ENCODE measurements at places on chromosomes 4 and X.

GRCh38 chr4:82975792-82976191 is 34.8 kb downstream of the LIN54 start:
- DNase-seq, result no peak

GRCh38 chr4:18248611-18249010 is 227.1 kb upstream of the LCORL start:
- DNase-seq, result no peak

DNA sequence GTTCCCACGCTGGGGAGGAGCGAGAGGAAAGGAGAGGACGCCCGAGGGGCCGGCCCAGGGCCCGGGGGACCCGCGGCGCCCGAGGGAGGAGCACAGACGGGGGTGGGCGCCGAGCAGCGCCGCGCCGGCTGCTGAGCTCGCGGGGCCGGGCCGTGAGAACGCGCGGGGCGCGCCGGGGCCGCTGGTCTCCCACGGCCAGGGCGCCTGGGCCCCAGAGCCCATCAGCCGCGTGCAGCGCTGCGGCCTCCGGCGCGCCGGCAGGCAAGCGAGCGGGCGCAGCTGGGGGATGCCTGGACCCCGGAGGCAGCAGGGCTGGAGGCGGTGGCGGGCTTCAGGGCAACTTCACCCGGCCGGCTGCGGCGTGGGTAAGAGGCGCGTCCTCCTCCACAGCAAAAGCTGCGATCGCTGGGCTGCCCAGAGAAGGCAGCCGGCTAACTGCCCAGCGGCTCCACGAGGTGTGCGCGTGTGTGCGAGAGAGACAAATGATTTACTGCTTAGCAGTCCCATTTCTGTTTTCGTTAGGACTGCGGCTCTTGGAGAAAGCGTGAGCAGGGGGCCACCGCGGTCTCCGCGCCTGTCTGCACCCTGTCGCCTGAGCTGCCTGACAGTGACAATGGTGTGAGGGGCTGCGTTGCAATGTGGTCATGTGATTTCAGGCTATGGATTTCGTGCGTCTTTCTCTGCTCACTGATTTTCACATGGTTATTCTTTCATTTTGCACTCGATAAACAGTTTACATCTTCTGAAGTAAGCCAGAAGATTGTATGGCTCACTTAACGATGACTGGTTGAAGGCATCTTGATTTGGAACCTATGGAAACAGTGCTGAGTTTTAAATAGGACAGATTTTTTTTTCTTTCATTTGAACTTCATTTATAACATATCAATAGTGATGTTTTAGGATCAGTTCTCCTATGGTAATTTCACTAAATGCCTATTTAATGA is 1.2 kb downstream of the GUCY1A1 start:
- peak; percentile 56 for DNase-seq

DNA sequence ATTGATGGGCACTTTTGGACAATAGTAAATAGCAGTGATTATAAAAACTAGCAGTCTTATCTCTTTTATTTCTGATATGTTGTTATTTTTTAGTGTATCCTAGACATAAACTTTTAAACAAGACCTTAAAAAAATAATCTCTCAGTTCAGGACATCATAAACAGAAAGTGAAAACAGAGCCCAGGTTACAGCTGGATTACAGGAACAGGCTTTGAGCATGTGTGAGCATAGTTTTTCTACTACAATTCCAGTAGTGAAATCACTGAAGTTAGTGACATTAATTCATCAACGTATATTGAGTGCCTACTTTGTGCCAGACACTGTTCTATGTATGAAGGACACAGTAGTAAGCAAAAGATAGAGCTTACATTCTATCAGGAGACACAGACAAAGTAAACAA is 16.9 kb downstream of the TRIM75 start:
- no peak for DNase-seq

- no peak for DNase-seq
Observed at GRCh38 chr4:52638717-52639116, 20.4 kb downstream of the USP46 start.

DNA sequence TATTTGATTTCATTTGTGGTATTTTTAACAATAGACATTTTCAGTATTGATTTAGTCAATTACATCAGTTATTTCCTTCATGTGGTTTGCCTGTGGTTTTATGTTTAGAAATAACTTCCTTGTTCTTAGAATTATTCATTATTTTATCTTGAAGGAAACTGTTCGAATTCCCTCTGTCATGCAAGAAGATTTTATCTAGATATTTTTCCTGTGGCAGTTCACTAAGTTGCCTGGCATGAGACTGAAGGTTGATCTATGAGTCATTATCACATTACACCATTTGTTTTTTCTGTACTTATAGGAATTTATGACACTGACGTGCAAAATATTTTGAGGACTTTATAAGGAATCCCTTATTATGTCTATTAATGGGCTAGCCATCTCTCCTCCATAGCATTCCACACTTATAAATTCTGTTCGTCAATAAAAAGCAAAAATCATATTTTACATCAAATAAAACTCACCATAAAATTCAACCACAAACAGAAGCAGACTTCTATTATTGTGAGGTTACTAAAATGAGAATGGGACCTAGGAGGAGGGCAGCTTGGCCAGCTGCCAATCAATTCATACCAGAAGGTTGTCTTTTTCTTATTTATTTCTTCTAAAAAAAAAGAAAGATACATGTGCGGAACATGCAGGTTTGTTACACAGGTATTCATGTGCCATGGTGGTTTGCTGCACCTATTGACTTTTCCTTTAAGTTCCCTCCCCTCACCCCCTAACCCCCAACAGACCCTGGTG is 179.0 kb downstream of the KCNIP4 start:
- no peak for DNase-seq

DNA sequence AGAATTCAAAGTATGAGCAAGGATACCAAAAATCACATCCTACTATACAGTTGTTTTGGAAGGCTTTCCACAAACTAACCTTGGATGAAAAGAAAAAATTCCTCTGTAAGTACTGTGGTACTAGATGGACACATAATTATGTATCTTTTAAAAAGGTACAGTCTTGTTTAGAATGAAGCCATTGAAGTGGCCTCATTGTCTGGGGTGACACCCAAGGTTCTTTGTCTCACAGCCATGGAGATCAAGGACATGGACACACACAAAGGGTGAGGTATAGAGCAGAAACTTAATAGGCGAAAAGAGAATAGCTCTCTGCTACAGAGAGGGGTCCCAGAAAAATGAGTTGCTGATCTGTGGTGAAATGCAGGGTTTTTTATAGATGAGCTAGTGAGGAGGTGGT is 16.8 kb upstream of the HERC5 start:
- no peak for DNase-seq

DNA sequence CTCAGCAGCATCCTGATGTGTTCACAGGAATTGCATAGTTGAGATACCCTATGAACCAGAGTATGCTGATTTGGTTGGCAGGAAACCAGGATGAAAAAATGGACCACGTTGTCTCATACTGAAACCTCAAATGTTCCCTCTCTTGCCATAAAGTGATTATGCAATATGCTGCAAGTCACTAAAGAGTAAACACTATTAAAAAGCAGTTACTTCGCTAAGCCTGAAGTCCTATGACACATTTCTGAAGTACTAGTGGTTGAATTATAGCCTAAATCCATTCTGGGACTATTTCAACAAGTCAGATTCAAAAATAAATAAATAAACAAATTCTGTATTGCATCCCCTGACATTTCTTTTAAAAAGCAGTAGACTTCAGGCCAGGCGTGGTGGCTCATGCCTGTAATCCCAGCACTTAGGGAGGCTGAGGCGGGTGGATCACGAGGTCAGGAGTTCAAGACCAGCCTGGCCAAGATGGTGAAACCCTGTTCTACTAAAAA is 106.0 kb upstream of the NAP1L5 start:
- DNase-seq, result no peak

GRCh38 chrX:16160729-16161128 is 6.6 kb upstream of the MAGEB17 start:
- no peak for DNase-seq

GRCh38 chr4:78753091-78753490 is 23.1 kb upstream of the BMP2K start:
- no peak for DNase-seq

DNA sequence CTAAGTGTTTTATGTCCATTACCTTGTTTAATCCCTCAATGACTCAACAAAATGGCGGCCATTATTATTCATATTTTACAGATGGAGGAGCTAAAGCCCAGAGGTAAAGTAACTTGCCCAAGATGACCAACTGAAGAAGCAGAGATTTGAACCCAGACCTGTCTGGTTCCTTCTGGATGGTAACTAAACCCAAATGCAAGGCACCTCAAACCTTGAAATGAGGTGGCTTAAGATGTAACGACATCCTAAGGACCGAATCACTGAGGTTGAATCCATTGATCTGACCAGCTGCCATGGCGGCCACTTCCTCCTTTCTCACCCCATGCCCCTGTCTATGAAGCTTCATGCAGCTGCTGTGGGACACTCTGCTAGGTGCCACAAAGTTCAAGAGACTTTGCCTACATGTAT is 932 bp downstream of the TLR10 start:
- no peak for DNase-seq

- DNase-seq, result no peak
Observed at GRCh38 chrX:118536204-118536603, 40.6 kb downstream of the DOCK11 start.

- DNase-seq, result no peak
Observed at GRCh38 chr4:134777606-134778005, 576.0 kb upstream of the PABPC4L start.

DNA sequence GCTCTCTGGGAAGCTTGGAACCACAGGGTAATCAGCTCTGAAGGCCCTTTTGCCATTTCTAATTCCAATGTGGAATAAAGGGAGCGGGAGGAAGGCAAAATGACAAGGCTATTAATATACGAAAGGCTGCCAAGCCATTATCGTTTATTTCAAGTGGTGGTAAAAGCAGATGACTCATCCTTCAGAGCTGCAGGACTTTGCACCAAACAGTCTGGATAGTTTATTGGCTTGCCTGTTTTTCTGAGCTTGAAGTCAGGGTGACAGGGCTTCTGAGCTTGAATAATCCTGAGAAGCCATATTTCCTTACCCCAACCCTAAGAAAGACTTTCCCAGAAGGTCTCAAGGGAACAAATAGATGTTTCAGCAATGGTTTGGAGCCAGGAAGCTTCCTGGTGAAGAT is 7.7 kb upstream of the GABRE start:
- DNase-seq, result no peak
